ENCODE measurements at places on chromosomes 7 and 10.

DNA sequence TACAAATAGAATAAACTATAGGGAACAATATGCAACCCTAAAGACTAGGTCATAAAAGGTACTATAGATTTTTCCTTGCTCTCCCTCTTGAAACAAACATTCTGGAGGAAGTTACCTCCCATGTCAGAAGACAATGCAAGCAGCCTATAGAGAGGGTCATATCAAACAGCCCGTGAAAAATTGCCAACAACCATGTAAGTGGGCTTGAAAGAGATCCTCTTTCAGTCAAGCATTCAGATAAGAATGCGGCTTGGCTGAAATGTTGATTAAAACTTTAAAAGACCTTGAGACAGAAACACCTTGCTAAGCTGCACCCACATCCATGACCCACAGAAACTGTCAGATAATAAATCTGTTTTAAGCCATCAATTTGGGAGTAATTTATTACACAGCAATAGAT is 526.6 kb upstream of the GHITM start:
- no peak for DNase-seq

DNA sequence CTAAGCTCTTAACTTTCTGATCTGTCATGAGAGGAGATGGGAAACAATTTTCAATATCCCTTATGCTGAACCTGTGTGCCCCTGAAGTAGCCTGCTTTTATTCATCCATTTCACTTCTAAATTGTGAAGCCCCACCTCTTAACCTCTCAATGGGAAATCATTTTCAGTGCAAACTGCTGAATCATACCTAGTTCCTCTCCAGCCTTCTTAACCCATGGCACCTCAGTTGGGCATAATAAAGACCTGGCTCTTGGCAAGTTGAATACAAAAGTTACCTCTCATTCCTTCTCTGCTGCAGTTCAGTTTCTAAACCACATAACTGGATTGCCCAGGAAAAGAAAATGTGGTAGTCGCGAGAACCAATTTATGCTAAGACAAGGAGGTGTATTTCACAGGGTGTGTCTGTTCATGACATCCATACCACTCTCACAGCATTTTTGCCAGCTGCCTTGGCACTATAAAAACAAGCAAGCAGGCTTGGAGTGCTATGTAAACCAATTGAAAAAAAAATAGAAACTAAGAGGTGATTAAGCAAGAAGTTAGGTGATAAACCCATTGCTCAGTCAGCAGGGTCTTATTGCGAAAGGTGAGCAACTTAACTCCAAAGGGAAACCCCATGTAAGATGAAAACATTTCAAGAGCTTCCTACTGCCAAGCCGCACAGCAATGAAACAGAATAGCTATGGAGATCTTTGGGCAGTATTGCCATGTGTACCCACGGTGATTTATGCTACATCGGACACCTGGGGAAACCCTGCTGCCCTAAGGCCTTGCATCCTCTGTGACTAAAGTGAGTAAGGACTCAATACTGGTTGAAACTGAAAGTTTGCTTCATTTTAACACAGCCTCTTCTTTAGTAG is 57.0 kb upstream of the DKK1 start:
- DNase-seq: no peak

DNA sequence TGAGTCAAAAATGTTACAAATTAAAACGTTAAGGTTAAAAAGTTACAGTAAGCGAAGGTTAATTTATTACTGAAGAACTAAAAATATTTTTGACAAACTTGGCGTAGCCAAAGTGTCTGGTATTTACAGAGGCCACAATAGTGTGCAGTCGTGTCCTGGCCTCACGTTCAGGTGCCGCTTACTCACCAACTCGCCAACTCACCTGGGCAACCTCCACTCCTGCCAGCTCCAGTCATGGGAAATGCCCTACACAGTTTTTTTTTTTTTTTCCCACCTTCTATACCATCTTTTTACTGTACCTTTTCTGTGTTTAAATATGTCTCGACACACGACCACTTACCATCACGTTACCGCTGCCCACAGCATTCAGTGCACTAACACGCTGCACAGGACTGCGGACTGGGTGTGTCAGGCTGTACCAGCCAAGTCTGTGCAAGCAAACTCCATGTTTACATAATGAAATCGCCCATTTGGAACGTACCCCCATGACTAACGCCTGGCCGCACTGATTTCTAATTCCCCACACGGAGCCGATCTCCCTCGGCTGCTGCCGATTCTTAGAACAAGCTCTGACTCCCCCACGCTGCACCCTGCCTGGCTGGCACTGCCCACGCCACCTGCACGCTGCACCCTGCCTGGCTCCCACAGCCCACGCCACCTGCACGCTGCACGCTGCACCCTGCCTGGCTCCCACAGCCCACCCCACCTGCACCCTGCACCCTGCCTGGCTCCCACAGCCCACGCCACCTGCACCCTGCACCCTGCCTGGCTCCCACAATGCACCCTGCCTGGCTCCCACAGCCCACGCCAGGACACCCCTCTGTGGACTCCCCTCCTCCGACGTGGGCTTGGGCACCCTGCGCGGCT is 203.1 kb downstream of the ZMYND11 start:
- DNase-seq: no peak

DNA sequence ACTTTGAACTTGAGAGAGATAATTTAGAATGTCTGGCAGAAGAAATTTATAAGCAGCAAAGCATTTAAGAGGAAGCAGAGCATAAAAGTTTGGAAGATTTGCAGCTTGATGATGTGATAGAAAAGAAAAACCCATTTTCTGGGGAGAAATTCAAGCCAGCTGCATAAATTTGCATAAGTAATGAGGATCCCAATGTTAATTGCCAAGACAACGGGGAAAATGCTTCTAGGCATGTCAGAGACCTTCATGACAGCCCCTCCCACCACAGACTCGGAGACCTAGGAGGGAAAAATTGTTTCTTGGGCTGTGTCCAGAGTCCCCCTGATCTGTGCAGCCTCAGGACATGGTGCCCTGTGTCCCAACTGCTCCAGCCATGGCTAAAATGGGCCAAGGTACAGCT is 263.6 kb upstream of the POT1 start:
- no peak for DNase-seq

GRCh38 chr10:45461034-45461433 is 87.0 kb downstream of the ALOX5 start:
- no peak for DNase-seq

- no peak for DNase-seq
Measured at GRCh38 chr7:95394370-95394769, 1.8 kb downstream of the PON3 start.

GRCh38 chr10:22427101-22427500 is 81.8 kb downstream of the SPAG6 start:
- DNase-seq: no peak

GRCh38 chr10:35979116-35979515 is 337.0 kb upstream of the FZD8 start:
- DNase-seq: no peak
